Cardiac septum (tissue), 1 donor: ENCODE measurements at places on chromosomes 4 and X.

DNA sequence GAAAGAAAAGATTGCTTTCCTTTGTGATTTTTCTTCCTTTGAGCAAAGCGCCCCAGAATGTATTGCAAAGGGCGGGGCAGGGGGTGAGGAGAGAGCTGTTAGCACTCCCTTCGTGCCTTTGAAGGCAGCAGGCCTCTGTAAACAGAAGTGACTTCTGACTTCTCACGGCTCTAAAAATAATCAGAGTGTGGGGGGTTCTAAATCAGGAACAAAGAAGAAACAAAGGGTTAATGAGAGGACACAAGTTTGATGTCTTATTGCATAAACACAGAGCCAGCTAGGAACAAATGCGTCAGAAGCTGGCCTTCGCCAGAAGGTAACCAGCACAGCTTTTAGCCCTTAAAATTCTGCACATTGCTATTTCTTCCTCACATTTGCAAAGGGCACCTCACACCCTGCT, 626.2 kb downstream of the MID1IP1 start:
- no peak for DNase-seq

DNA sequence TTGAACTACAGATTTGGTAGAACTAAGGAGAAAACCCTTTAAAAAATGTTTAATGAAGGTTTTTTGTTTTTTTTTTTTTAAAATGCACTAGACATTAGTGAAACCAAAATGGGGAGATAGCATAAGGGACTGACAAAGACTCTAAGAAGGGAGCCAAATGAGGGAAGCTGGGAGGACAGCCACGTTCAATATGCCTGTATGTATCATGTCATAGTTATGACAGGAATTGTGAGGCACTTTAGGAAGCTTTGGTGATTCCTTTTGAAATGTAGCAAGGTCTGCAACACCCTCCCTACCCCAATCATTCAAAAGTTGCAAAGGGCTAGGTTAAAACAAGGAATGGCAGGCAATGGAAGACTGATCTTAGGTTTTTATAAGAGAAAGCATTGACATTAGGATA, 526.0 kb downstream of the TLL1 start:
- DNase-seq = no peak

- no peak for DNase-seq
These were observed 44.2 kb downstream of the COMMD8 start for GRCh38 chr4:47419296-47419695.

- DNase-seq = no peak
These were observed 2361.2 kb downstream of the ARAP2 start for GRCh38 chr4:33883111-33883510.

DNA sequence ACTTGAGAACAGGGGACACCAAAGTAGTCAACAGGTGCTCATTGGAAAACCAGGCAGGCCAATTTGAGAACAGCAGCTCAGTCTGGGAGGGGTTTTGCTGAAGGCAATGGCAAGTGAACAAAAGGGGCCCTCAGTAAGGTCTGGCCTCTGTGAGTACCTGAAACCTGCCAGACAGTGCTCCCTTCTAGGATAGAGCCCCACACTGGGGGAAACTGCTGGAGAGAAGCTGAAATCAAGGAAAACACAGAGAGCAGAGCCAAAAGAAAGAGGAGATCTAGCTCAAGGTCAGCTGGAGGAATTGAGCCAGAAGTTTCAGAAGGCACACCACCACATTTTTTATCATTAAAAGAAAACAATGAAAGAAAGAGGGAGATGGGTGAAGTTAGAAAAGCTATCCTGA, 28.2 kb downstream of the PNMA6E start:
- no peak for DNase-seq

DNA sequence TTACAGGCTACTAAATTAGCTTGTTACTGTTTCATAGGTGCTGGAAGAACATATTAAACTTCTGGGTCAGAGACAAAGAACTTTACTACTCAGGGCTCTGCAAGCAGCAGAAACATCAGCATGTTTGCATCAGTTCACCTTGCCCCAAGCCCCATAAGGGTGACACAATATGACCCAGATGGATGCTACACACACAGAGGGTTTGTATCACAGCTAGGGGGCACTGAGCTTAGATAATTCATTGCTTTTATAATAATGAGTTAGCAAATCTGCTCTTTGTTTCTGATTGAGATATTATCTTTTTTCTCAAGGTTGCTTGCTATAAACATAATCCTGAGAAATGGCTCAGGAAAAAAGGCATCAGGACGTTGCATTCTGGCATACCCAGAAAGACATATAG, 4.8 kb upstream of the SYNPO2 start:
- DNase-seq = no peak

DNA sequence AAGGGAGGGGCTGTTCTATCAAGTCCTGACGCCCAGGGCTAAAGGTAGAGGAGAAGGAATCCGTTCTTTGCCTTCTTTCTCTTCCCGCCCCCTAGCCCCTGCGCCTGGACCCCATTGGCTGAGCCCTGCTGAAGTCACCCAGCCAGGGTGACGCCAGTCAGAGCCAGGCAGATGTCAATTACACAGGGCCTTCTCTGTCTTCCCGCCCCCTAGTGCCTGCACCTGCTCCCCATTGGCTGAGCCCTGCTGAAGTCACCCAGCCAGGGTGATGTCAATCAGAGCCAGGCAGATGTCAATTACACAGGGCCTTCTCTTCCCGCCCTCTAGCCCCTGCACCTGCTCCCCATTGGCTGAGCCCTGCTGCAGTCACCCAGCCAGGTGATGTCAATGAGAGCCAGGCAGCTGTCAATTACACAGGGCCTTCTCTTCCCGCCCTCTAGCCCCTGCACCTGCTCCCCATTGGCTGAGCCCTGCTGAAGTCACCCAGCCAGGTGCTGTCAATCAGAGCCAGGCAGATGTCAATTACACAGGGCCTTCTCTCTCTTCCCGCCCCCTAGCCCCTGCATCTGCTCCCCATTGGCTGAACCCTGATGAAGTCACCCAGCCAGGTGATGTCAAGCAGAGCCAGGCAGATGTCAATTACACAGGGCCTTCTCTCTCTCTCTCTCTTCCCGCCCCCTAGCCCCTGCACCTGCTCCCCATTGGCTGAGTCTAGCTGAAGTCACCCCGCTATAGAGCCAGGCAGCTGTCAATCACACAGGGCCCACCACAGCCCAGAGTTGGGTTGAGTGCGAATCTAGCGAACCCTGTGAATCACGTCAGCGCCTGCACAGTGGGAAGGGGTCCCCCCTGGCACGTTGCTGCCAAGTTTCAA, 46.4 kb downstream of the ASMT start:
- DNase-seq = peak; percentile 84
